MV-4-11 (cell line): ENCODE measurements at places on chromosomes 1 and 21.

- DNase-seq = no peak
Observed at GRCh38 chr1:241789061-241789460, 58.9 kb upstream of the EXO1 start.

- DNase-seq = no peak
Observed at GRCh38 chr1:183553331-183553730, 36.9 kb downstream of the NCF2 start.

DNA sequence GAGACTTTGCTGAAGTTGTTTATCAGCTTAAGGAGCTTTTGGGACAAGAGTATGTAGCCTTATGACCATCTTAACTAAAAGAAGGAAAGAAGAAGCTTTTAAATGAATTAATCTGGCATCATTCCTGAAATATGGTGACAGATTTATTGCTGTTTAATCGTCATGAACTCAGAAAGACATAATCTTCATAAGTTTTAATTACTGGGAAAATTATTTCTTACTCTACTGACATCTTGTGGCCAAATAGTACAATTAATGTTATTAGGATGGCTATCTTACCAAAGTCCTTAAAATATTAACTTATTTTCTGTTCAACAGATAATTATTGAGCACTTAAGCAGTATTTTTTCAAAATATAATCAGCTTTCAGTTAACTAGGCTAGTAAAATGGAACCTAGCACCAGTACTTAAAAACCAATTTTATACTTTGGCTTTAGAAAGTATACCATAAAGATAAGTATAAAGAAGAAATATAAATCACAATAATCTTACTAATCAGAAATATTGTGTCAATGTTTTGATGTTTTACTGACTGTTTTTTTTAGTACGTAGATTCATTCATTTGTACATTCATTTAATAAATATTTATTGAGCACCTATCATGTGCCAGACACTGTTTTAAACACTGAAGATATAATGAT lies 34.7 kb upstream of the GPR25 start:
- no peak for DNase-seq

- DNase-seq = no peak
Observed at GRCh38 chr1:77170687-77171086, 48.5 kb downstream of the PIGK start.

DNA sequence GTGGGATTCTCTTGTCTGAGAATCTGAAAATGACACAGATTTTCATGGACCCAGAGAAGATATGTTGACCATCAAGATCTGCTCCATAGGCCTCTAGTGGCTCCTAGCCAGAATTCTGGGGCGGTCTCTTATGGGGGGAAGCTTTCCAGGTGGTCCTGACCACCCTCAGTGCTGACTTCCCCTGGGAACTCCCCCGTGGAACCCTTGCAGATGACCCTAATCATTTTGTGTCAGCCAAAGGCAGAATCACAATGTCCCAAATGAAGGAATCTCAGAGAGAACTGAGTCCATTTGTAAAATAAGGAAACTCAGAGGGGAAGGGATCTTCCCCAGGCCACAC lies 3.6 kb downstream of the HEYL start:
- DNase-seq = no peak

DNA sequence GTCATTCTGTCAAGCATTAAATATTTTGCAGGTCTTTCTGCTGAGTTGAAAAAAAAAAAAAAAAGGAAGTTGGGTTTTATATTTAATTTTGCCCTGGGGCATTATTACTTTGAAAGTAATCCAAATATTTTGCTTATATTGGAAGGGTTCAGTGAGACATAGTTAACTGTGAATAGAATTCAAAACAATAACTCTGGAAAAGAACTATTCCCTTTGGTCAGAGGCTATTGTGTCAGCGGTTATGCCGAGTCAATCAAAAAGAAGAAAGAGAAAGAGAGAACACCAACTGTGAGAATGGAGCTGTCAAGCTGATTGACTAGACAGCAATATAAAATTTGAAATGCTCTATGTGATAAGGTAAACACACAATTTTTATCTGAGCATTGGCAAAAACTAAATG lies 761.7 kb downstream of the ADGRL2 start:
- DNase-seq = no peak
